ENCODE measurements at places on chromosomes 5 and 9.

DNA sequence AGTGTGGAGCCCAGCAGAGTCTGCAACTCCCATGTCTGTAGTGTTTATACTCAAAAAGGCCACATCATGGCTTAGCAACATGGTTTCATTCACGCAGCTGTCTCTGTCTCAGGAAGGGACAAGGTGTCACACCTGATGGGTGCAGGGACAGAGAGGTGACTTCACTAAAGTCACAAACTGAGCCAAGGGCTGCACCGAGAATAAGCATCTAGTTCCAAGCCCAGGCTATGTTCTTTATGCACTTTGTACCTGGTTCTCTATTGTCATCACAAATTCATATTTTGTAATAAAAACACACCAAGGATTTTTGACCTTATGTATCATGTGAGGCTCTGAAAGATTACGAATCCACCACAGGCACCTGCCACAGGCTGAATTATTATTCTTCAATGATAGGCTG, 64.9 kb upstream of the STK32A start:
- DNase-seq, result no peak

- peak; percentile 90 for DNase-seq
Observed at GRCh38 chr5:149320791-149321330, 24.4 kb upstream of the GRPEL2 start.

DNA sequence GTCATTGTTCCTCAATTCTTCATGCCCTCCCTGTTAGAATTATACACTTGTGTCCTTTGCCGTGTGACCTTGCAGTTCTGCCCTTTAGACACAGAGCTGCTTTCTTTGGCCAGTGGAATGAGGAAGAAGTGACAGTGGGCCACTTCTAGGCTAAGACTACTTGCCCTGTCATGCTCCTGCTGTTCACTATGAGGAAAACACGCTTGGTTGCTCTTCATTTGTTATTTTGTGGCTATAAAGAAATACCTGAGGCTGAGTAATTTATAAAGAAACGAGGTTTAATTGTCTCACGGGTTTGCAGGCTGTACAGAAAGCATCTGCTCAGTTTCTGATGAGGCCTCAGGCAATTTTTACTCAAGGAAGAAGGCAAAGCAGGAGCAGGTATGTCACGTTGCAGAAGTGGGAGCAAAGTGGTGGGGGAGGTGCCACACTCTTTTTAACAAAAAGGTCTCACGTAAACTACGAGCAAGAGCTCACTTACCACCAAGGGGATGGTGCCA, 279.1 kb upstream of the DMAC1 start:
- no peak for DNase-seq

DNA sequence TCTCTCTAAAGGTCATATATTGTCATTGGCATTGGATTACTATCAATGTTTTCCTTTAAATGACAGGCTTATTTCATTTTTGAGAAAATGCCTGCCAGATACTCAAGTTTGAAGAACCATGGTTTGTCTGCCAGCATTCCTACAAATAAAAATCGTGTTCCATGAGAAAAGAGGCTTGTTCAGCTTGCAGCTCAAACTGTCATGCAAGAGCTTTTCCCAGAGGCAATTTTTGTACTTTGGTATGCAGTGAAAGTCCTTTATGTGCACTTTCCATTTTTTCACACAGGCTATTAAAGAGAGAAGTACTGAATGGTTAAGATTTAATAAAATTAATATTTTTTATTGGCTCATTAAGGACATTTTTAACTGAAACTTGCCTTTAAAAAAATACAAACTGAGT, 110.4 kb downstream of the FBXO4 start:
- DNase-seq, result no peak

DNA sequence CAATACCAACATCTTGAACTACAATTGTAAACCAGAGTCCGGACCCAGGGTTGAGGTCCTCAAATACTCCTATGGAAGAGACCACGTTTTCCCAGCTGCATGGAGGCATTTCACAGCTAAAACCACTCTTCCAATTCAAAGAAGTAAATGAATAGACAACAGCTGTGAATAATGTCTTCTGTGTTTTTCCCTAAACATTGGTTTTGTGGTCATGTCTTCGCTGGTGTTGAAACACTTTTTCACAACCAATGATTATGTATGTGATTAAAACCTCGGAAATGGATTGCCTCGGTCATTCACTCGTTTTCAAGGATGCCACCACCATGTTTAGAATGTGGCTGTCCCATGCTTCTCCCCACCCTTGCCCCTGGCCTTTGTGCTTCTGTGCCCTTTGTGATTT, 9.4 kb upstream of the TENT4A start:
- DNase-seq, result no peak

DNA sequence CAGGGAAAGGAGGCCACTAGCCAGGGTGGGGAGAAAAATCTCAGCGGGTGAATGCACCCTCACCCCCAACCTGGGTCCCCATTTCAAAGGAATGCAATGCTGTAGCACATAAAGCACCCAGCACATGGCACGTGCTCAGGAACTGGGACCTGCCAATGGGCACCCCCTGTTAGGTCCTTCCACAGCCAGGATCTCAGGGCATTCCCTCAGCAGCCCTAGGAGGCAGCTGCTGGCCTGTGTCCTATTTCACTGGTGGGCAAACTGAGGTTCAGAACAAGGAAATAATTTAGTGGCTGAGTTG, 8.8 kb downstream of the DNM1 start:
- DNase-seq, result no peak

DNA sequence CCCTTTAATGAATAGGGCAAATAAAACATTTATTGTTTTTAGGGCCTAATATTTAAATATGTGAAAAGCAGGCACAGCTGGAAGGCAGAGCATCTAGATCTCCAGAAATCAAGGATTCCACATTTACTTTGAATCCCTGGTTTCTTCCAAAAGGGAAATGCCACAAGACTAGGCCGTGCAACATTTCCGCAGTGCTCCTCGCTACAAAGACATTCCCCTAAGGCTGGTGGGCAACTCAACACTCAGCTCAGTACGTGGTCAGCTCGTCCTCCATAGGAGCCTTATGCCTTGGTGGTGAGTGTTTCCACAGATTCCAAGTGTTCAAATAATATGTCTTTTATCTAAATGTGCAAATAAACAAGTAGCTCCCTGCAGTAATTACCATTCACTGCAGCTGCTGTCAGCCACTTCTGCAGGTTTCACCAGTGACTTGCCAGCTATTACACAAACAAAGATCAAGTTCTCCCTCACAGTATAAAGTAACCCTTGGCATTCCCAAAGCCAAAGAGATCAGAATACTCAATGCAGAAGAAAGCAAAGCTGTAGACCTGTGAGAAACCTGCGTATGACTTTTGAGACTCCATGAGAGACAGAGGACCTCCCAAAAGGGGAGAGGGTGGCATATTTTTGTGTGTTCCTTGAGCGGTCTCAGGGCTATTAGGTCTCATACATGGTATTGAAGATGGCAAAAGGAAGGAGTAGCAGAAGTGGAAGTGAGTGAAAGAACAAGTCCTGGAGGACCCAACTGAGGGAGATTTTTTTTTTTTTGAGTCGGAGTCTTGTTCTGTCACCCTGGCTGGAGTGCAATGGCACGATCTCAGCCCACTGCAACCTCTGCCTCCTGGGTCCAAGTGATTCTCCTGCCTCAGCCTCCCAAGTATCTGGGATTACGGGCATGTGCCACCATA, 38.0 kb upstream of the TENT2 start:
- DNase-seq, result no peak

DNA sequence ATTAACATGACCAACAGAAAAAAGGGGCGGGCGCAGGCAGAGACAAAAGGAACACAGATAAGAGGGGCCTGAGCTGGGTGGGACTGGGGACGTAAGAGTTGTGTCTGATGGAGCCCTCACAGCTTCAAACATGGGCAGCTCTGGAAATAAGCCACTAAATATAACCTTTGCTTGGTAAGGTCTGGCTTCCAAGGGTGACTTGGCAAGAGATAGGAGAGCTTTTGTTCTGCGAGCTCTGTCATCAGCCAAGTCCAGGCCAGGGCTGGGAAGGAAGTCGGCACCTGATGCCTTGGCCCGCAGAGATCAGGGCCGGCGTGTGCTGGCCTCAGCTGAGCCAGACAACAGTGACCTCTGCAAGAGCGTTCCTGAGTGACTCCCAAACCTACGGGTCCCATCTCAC, 11.8 kb downstream of the TRUB2 start:
- no peak for DNase-seq

DNA sequence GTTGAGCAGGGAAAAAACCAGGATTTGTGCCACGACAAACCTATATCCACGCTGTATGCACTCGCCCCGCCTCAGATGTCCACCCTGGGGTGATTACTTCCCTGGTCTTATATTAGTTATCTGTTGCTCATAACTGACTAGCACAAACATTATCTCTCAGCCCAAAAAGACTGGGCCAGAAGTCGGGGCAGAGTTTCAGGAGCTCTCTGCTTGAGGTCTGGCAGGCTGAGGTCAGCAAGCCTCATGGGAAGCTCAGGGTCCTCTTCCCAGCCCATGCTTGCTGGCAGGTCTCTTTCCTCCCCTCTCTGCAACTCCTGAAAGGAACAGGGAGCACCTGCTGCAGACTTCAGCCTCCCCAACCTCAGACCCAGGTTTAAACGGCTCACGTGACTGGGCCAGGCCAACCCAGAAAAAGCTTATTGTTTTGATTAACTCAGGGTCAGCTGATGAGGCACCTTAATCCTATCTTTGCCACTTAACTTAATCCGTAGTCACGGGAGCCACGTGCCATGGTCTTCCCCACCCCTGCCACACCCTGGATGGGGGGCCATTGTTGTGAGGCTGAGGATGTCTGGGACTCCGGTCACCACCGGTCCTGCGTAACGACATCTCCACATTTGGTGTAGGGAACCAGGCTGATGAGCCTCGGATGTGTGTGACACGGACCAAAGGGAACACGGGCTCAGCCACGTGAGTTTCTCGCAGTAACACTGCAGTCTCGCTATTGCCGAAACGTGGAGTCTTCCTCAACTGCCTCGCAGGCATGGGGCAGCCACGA, 123.7 kb upstream of the IRX4 start:
- no peak for DNase-seq

DNA sequence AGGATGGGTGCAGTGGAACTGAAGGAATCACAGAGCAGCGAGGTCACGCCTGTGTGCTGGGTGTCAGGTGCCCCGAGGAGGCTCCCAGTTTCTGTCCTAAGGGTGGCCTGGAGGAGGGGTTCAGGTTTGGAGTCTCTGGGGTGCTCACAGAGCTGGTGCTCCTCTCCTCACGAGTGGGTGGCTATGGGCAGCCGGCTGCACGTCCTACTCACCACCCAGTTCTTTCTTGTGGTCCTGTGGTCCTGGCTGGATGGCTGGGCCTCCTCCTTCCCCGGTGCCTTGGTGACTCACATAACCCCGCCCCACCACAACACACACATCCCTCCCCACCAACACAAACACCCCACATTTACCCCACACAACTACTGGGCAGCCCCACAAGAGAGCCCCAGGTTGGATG, 9.9 kb upstream of the PTGS1 start:
- no peak for DNase-seq

DNA sequence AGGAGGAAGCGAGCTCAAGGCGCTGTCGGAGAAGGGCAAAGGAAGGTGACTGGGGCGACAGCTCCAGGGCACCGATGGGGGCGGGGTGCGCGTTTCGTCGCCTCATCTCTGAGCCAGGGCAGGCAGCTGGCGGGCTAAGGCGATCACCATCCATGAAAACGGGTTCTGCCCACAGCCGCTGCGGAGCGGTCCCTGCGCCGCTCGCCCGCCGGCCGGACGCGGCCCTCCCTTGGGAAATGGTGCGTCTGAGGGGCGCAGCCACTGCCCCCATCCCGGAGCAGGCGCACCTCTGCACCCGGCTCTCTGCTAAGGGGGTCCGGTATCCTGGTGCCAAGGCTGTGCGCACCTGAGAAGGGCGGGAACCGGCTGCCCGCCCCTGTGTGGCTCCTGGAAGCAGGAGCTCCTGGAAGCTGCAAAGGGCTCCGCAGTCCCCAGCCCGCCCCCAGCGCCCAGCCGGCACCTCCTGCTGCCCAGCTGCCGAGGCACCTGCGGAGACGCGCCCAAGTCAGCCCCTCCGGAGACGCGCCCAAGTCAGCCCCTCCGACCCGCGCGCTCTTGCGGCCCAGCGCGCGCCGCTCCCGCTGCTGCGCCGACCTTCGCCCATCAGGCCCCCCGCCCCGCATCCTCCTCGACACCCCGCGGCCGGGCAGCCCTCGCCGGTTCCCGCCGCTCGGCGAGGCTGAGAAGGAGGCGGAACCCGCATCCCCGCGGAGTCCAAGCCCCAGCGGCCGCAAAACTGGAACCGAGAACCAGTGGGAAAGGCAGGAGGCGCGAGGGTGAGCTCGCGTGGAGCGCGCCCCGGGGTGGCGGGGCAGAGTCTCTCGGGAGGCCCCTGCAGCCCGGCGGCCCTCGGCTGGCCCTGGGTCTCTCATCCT, 757 bp downstream of the ANKRD34B start:
- no peak for DNase-seq

DNA sequence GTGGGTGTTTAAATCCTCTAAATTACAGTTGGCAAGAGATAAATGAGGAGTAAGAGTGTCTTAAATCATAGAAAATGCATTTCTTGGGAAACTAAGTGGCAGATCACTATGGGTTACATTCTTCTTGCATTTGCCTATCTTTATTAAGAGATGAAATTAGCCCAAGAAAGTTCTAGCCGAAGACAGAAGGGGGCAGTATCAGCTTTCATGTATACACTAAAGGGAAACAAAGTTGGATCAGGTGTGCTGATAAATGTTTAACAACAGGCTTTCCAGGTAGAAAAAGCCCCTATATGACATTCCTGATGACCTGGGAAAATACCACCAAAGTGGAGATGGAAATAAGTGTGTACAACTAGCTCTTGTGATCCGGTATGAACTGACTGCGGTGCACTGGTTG, 81.9 kb upstream of the TLR4 start:
- no peak for DNase-seq

DNA sequence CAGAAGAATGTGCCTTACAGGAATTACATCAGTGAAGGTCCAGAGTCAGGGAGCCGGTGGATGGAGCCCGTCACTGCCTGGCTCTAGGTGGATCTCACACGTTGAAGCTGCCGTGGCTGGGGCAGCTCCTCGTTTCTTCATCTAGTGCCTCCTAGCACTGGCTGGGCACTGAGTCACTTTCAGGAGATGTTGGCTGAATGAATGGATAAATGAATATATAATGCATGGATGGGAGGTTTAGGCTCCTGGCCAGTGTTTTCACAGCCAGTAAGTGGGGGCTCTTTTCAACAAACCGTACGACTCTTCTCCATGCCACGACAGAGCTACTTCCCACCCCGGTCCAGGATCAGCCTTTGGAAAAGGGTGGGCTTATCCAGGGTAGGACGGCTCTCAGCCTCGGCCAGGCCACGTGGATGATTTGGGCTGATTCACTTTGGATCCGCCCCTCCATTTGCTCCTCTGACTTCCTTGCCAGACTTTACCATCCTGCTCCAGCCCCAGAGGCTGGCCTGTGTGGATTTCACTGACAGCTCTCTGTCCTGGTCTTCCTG, 1.3 kb upstream of the SH3PXD2B start:
- DNase-seq, result no peak

- no peak for DNase-seq
Observed at GRCh38 chr9:33101104-33101951, 24.9 kb upstream of the SMU1 start.

- no peak for DNase-seq
Observed at GRCh38 chr5:43019614-43020398, 20.3 kb downstream of the ANXA2R start.
